PC-9 (cell line): ENCODE measurements at places on chromosomes 7 and 10.

DNA sequence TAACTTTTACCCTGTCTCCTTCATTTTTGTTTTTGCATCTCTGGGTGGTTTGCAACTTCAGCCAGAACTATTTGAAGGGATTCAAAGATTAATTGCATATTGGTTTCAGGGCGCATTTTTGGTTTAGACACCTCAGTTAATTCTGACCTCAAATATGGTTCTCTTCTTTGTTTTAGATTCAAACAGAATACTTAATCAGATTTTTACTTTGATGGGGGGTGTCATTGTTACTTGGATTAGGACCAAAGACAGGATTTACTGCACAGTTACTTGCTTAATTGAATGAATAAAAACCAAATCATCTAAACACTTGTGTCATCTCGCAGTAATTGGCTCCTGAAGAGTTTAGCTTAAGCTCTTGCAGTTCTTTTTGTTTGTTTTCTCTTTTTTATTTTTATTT is 100.9 kb downstream of the PHTF2 start:
- no peak for DNase-seq
- H3K4me1 ChIP-seq = no peaks in the 10 kb centered on the region
- no peaks in the 10 kb centered on the region for H3K27me3 ChIP-seq
- H3K4me3 ChIP-seq = no peak overlapping the region

DNA sequence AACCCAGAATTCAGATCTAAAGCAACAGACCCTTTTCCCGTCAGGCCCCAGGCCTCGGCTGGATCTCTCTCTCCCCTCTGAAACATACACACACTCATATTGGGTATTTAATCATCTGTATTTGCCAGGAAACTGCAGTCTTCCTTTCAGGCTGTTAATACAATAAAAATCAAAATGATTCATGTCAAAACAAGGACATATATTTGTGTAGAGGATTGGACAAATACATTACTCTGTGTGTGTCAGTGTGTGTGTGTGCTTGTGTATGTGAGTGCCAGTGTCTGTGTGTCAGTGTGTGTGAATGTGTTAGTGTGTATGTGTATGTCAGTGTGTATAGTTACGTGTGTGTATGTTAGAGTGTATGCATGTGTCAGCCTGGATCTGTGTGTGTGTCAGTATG is 90.8 kb downstream of the JCAD start:
- no peak overlapping the region for H3K27ac ChIP-seq
- no peaks in the 10 kb centered on the region for H3K27me3 ChIP-seq
- no peak overlapping the region for H3K4me3 ChIP-seq
- no peak for DNase-seq
- no peaks in the 10 kb centered on the region for H3K4me1 ChIP-seq
- no peaks in the 10 kb centered on the region for H3K36me3 ChIP-seq

- peaks cover 84% of the 10 kb centered on the region for H3K27me3 ChIP-seq
- H3K27ac ChIP-seq = no peak overlapping the region
- no peak overlapping the region for H3K4me3 ChIP-seq
- H3K36me3 ChIP-seq = no peaks in the 10 kb centered on the region
Measured at GRCh38 chr7:157551325-157552070, 214.7 kb downstream of the DNAJB6 start.

GRCh38 chr7:33067921-33068320 is 5.3 kb upstream of the NT5C3A start:
- H3K4me3 ChIP-seq = no peak overlapping the region
- no peak for DNase-seq
- no peaks in the 10 kb centered on the region for H3K36me3 ChIP-seq
- H3K27ac ChIP-seq = no peak overlapping the region

GRCh38 chr7:142176901-142177300 is 65.4 kb downstream of the MGAM2 start:
- H3K4me1 ChIP-seq = no peaks in the 10 kb centered on the region
- no peak overlapping the region for H3K27ac ChIP-seq
- H3K4me3 ChIP-seq = no peak overlapping the region
- H3K36me3 ChIP-seq = no peaks in the 10 kb centered on the region
- DNase-seq = no peak
- no peaks in the 10 kb centered on the region for H3K27me3 ChIP-seq

DNA sequence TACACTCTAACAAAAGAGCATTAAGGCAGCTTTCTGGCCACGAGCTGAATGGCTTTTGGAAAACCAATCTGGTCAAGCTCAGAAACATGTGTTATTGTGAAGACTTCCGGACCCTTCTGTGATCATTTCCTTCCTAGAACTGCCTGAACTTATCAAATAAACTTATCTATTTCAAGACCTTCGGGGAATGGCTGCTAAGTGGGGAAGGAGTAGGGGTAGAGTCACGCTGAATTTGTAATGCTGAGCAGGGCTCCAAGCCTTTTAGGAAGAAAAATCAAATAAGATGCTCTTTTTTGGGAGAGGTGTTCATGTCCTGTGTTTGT is 56.6 kb downstream of the PAPSS2 start:
- no peak for DNase-seq
- no peaks in the 10 kb centered on the region for H3K36me3 ChIP-seq
- no peak overlapping the region for H3K27ac ChIP-seq
- H3K27me3 ChIP-seq = no peaks in the 10 kb centered on the region
- H3K4me3 ChIP-seq = no peak overlapping the region

GRCh38 chr10:112132435-112132834 is 51.1 kb downstream of the GPAM start:
- H3K4me3 ChIP-seq = no peak overlapping the region
- no peaks in the 10 kb centered on the region for H3K4me1 ChIP-seq
- peaks cover 17% of the 10 kb centered on the region for H3K27me3 ChIP-seq
- no peak for DNase-seq

GRCh38 chr7:44448922-44449583 is 41.4 kb downstream of the NUDCD3 start:
- H3K36me3 ChIP-seq = peaks cover 34% of the 10 kb centered on the region
- H3K27me3 ChIP-seq = no peaks in the 10 kb centered on the region
- DNase-seq = no peak
- H3K27ac ChIP-seq = no peak overlapping the region
- no peaks in the 10 kb centered on the region for H3K4me1 ChIP-seq

DNA sequence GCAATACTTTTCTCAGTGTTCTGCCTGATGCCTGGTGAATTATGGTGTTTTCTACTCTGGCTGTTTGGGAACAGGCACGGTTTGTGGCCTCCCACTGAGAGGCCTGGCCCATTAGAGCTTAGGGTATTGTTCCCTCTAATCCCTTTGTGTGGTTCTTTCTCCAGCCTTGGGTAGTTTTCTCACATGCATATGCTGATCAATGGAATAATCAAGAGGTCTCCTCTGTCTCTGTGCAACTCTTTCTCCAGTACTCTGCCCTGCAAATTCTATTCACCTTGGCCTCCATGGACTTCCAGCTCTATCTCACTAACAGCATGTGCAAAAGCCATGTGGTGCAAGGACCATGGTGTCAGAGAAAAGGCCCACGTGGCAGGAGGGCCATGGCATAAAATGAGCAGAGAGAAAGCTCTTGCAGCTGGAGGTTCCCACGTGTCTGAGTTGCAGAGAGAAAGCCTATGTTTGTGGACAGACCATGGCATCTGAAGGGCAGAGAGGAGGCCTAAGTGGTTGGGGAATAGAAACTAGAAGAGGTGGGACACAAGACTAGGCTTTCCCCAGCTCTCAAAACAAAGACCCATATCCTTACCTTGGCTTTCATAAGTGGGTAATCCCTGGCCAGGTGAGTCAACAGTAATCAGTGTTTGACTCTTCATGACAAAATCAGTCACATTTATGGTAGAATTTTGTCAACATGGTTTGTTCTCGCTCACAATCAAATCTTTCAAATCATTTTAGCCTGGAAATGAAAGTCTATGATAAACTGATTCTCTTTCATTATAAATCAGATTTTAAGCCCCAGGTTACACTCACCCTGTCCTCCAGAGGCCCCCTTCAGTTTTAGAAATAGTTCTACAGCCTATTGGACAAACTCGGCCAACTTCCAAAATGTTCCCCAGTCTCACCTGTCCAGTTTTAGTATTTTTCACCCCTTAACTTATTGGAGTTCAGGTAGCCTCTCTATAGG is 17.3 kb downstream of the OPALIN start:
- H3K4me1 ChIP-seq = no peaks in the 10 kb centered on the region
- no peak overlapping the region for H3K4me3 ChIP-seq

GRCh38 chr10:102358712-102359382 is 36.7 kb upstream of the NFKB2 start:
- H3K36me3 ChIP-seq = no peaks in the 10 kb centered on the region; the same call in 1 of the 2 replicates
- H3K4me3 ChIP-seq = no peak overlapping the region
- no peak overlapping the region for H3K27ac ChIP-seq
- H3K4me1 ChIP-seq = no peaks in the 10 kb centered on the region

DNA sequence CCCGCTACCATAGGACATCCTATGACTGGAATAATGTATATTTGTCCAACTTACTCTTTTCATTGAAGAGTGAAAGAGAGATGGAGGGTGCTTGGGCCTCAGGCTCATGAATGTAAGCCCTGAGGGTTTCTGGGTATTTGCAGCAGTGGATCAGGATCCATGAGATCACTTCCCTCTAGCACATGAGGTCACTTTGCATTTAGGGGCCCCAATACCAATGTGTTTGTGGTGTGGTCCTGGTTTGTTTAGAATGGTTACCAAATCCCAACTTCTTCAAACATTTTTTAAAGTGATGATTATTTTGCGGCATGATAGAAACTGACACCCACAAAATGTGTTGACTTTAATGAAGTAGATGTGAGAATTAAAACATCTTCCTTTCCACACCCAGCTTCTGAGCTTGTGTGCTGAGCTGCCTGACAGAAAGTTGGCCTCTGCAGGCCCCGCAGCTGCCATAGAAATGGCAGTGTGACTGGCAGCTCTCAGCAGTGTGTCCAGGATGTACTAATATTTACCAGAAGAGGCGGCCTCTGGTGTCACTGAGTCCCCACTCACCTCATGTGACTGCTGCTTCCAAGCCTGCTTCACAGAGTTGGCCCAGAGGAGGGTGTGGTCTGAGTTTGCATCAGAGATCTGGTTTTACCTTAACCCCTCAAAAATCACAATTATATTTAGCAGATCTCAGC is 447.6 kb upstream of the NPVF start:
- H3K4me1 ChIP-seq = no peaks in the 10 kb centered on the region
- H3K27ac ChIP-seq = no peak overlapping the region
- no peak overlapping the region for H3K4me3 ChIP-seq
- no peaks in the 10 kb centered on the region for H3K36me3 ChIP-seq
- H3K27me3 ChIP-seq = peaks cover 95% of the 10 kb centered on the region

DNA sequence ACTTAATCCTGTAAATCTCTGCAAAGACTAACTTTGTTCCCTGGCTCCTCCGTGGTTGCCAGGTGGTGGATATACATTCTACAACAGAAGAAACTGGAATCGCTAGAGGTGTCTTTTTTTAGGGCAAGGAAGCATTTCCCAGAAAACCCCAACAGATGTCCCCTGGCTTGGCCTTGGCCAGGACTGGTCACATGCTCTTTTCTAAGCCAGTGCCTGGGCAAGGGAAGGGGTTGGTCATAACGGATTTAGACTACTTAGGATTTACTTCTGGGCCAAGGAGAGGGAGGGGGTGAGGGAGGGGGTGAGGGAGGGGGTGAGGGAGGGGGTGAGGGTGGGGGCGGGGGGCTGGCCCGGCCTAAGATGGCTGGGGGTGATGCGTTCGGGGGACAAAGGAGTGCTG is 105.7 kb downstream of the SNX10 start:
- H3K4me3 ChIP-seq = no peak overlapping the region
- DNase-seq = no peak
- no peak overlapping the region for H3K27ac ChIP-seq
- H3K27me3 ChIP-seq = no peaks in the 10 kb centered on the region
- peaks cover 9% of the 10 kb centered on the region for H3K4me1 ChIP-seq
- no peaks in the 10 kb centered on the region for H3K36me3 ChIP-seq

- no peaks in the 10 kb centered on the region for H3K27me3 ChIP-seq
- no peaks in the 10 kb centered on the region for H3K36me3 ChIP-seq
- DNase-seq = no peak
- H3K4me3 ChIP-seq = no peak overlapping the region
- no peaks in the 10 kb centered on the region for H3K4me1 ChIP-seq
Measured at GRCh38 chr10:130403153-130404075, 267.2 kb downstream of the GLRX3 start.

DNA sequence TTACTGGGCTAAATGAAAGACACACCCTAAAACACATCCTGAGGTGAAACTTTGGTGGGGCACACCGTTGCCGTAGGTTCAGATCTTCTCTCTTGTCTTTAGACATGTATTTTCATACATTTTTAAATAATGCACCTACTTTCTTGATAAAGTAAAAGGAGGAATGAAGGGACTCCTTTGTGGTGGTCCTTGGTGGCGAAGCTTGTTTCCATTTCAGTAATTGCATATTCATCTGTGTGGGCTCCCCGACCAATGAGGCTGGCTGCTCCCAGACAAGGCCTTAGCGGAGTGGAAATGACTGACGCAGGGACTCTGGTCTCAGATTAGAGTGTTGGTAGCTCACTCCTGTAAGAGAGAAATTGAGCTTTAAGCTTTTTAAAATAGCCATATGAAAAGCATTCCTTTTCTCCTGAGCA is 815 bp downstream of the CCSER2 start:
- peak overlapping the region; percentile 77 for H3K4me3 ChIP-seq
- peak; percentile 19 for DNase-seq
- H3K27me3 ChIP-seq = no peaks in the 10 kb centered on the region

- no peak overlapping the region for H3K27ac ChIP-seq
- no peaks in the 10 kb centered on the region for H3K36me3 ChIP-seq
- H3K27me3 ChIP-seq = no peaks in the 10 kb centered on the region
- H3K4me1 ChIP-seq = no peaks in the 10 kb centered on the region
- H3K4me3 ChIP-seq = no peak overlapping the region
- DNase-seq = no peak
Measured at GRCh38 chr10:112758961-112759360, 191.1 kb upstream of the TCF7L2 start.

DNA sequence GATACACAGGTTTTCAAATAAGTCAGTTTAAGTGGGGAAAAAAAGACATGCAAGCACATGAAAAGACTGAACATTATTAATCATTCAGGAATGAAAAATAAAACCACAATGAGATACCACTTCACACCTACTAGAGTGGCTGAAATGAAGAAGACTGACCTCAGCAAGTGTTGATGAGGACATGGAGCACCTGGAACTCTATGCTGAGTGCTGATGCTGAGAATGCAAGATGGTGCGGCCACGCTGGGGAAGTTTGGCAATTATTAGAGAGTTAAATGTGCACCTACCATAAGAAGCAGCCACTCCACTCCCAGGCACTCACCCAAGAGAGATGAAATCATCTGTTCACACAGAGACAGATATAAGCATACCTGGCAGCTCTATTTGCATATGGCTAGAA is 32.9 kb upstream of the ELFN1 start:
- H3K27me3 ChIP-seq = peaks cover 51% of the 10 kb centered on the region
- no peaks in the 10 kb centered on the region for H3K4me1 ChIP-seq
- no peaks in the 10 kb centered on the region for H3K36me3 ChIP-seq
- DNase-seq = no peak
- H3K4me3 ChIP-seq = no peak overlapping the region
- H3K27ac ChIP-seq = no peak overlapping the region

DNA sequence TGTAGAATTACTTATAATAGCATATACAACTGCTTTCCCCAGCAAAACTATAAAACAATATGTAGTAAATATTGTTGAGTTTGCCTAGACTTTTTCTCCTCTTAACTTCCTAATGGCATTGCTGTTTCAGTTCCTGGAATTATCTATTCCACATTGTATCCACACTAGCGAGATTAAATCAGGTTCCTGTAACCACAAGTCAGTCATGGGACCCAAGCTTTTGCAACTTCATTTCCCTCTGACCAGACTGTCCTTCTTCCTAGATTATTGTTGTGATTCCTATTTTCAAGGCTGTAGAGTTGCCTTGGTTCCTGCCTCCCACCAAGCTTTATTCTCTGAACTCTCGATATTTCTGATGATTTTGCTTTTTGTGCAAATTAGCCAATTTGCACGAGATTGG is 173.3 kb upstream of the ZNF804B start:
- no peak overlapping the region for H3K4me3 ChIP-seq
- no peak for DNase-seq
- no peaks in the 10 kb centered on the region for H3K4me1 ChIP-seq
